ENCODE measurements at places on chromosomes 3 and 15. TPM values are rescaled to one million over a fixed set of nuclear protein-coding genes. Genes with fewer than 3 reads are reported as not detected.

GRCh38 chr3:42371776-42372175, 38.6 kb downstream of the LYZL4 start:
- DNase-seq, result no peak

The ERC2 gene
- polyA plus RNA-seq, result 0.12 TPM

GRCh38 chr3:161640181-161640580, 143.6 kb downstream of the OTOL1 start:
- no peak for DNase-seq

DNA sequence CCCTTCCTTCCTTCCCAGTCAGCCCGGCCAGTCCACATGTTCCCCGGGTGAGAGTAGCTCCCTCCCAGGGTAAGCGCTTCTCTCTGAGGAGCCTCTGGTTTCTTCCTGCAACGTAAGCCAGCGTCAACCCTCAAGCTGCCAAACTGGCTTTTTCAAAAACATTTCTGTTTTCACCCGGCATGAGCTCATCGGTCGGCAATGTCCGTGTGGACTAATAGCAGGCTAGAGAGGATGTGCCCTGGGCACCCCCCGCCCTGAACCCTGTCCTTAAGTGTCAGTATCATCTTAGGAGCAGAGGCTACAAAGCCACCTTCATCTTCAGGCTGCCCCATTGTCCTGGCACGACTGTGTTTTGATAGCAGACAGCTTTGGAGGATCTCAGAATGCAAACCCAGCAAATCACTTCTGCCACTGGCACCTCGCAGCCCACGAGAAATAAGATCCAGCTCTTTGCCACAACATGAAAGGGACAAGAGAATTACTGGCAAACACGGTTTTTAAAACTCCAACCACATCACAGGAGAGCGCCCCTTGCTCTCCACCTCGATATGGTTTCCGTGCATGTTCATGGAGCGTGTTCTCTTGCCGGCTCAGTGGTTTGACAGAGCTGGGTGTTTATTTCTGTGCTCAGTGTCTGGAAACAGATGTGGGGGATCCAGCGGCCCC, 9.9 kb downstream of the ALDH1A3 start:
- DNase-seq, result no peak

- DNase-seq, result no peak
These were observed 420.4 kb downstream of the ROBO2 start for GRCh38 chr3:77460326-77460725.

DNA sequence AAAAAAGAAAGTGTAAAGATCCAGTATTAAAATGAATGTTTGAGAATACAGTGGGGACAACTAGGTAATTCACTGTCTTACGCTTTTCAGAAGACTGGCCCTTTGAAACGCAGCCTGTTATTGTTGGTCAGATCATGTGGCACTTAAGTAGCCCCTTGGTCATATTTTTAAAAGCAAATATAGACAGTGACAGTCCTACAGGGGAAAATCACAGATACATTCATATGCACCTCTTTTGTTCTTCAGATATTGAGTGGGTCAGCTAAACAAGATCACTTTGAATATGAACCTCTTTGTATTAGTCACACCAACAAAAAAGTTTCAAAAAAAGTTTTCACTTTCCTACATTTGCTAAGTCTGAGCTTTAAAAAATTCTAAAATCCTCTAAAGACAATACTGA, 36.0 kb downstream of the TIGIT start:
- no peak for DNase-seq
